Neural crest cell (in vitro differentiated cells): ENCODE measurements at places on chromosomes 6 and 20.

DNA sequence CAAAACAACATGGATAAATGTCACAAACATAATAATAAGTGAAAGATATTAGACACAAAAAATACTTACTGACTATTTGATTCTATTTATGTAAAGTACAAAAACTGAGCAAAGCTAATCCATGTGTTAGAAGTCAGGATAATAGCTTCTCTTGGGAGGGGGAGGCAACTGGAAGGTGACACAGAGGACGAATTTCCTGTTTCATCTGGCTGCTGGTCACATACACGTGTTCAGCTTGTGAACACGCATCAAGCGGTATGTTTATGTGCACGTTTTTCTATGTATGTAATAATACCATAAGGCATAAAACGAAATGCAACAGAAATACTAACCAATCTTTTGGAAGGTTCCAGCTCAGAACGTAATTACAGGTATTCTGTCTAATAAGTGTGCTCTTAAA is 54.3 kb downstream of the MKKS start:
- no peak for DNase-seq

DNA sequence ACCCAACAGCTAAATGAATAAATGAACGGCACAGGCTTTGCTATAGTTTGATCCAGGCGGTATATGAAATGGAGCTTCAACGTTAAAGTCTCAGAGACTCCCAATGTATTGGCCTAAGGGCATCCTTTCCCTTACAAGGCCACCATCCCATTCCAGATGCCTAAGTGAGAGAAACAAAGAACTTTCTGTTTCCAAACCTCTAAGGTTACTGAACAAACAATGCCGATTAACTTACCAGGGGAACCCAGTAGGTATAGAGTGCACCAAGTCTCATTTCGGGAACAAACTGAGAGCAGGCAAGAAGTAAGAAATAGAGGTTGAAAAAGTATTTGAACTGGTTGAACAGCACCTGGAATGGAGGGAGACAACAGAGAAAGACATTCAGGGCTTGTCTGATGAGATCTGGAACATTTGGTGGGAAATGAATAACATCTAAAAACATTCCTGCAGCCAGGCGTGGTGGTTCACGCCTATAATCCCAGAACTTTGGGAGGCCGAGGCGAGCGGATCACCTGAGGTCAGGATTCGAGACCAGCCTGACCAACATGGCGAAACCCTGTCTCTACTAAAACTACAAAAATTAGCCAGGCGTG is 42.5 kb downstream of the ATP9A start:
- no peak for DNase-seq

GRCh38 chr6:11814819-11815218 is 36.2 kb upstream of the ADTRP start:
- no peak for DNase-seq

GRCh38 chr6:155850408-155850841 is 394.8 kb upstream of the NOX3 start:
- no peak for DNase-seq

- DNase-seq, result no peak
Observed at GRCh38 chr6:148890096-148890495, 143.3 kb downstream of the UST start.

DNA sequence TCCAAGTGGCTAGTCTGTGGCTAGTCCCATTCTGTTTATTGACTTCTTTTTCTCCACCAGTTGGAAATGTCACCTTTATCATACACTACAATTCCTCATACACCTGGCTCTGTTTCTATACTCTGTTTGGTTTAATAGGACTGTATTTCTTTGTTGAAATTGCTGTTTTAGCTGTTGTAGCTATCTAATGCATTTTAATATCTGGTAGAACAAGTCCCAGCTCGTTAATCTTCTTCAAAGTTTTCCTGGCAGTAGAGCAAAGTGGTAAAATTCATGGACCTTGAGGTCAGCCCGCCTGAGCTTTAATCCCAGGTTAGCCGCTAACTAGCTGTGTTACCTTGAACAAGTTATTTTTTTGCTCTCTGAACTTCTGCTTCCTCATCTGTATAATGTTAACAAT is 9.9 kb upstream of the ASXL1 start:
- DNase-seq, result no peak
